Uterus (tissue), 4 donors: ENCODE measurements at places on chromosomes 12 and 14. TPM values are rescaled to one million over a fixed set of nuclear protein-coding genes. Genes with fewer than 3 reads are reported as not detected.

The C12orf54 gene
- 3.6 TPM for total RNA-seq

The BEGAIN gene
- total RNA-seq: 16.5 TPM

The SIX6 gene
- total RNA-seq: not detected

The SLC17A8 gene
- not detected for total RNA-seq

The CLEC9A gene
- total RNA-seq: not detected

The SERPINA3 gene
- 3.6 TPM for total RNA-seq

The ACSM4 gene
- total RNA-seq: not detected

The SLCO1B1 gene
- 0.35 TPM for total RNA-seq

The LIN7A gene
- total RNA-seq: 31.2 TPM

GRCh38 chr12:77943466-77943865 is 112.8 kb downstream of the NAV3 start:
- DNase-seq: no peak

GRCh38 chr12:110372056-110372425 is 31.5 kb downstream of the ANAPC7 start:
- no peak for DNase-seq

- no peak for DNase-seq
Measured at GRCh38 chr12:92556637-92557421, 146.0 kb upstream of the PLEKHG7 start.

DNA sequence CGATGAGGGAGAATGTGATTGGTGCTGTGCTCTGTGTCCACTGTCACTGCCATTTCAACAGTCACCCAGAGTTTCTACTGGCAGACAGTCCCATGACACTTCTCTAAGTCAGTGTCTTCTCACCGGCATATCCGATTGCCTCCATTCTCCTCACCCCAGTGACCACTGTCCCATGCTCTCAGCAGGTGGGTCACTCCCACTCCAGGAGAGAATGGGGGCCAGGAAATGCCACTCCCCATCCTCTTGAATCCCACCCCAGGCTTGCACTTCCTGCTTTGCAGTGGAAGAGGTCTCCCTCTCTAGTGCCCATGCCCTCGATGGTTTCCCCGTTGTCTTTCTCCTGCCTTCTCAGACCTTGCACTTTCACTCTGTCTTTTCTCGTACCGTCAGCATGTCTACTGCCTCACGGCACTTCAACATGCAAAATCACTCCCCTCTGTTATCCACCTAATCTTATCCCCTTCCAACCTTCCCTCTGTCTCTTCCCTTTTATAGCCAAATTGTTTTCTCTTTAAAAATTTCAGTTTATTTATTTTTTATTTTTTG is 2.2 kb upstream of the EP400 start:
- no peak for DNase-seq

DNA sequence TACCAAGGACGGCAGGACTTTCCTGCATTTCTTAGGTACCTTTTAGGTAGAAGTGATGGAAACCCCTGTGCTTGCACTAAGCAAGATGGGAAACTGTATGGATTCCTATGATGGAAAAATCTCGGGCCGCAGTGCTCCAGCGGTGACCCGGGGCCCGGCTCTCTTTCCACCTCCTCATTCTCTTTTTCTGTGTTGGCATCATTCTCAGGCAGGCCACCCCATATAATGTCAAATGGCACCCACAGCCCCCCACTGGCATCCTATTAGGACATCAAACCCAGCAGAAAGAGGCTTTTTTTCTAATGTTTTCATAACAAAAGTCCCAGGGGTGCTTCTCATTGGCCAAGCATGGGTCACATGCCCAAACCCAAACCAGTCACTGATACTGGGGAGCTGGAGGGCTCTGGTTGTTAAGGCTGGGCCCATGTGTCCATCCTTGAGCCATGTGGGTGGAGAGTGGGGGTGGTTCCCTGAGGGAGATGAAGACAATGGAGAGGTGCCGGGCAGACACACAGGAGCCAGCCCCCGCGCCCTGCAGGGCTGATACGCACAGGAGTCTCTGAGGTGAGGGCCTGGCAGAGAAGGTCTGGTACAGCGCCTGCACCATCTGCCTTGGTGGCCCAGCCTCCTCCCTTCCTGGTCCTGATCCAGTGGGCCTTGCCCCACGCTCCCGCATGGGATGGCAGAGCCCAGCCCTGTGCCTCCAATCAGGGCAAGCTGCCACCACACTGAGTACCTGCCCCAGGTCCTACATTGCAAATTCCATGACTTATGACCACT is 142.1 kb downstream of the CALM1 start:
- no peak for DNase-seq

DNA sequence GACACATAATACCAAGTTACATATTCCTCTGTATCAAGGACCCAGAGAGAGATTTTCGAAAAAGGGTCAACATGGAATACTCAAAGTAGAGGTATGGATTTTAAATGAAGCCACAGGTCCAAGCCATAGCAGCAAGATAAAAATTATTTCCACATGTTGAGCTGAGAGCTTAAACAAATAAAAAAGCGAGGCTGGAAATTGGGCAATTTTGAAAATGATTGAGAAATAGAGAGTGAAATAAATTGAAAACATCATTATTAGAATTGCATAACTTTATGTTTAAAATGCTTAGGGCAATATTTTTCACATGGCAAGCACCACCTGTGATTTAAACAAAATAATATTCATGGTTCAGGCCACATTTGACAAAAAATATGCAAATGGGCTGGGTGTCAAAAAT is 1251.0 kb upstream of the USP15 start:
- no peak for DNase-seq

GRCh38 chr12:99367181-99367580 is 280.4 kb upstream of the GARIN6 start:
- DNase-seq: no peak

GRCh38 chr12:121467638-121468498 is 68.0 kb downstream of the RNF34 start:
- DNase-seq: peak; percentile 52

DNA sequence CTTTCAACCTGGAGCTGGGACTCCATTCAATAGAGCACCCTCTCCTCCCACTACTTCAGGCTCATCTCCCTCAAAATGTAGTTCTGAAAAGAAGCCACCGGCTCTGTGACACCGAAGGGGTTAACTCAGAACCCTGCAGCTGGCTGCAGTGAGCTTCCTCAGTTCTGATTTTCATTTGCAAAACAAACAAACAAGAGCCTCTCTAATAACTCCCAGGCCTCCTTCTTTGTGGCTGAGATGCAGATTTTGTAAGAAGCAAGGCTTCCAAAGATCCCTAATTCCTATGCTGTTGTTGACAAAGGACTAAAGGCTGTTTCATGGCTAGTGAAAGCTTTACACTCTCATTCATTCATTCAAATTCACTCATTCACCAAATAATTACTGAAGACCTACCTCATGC is 333.4 kb upstream of the TBX3 start:
- no peak for DNase-seq

GRCh38 chr14:91143862-91144261 is 30.0 kb downstream of the DGLUCY start:
- no peak for DNase-seq

GRCh38 chr14:44954750-44955149 is 7.0 kb downstream of the KLHL28 start:
- no peak for DNase-seq

DNA sequence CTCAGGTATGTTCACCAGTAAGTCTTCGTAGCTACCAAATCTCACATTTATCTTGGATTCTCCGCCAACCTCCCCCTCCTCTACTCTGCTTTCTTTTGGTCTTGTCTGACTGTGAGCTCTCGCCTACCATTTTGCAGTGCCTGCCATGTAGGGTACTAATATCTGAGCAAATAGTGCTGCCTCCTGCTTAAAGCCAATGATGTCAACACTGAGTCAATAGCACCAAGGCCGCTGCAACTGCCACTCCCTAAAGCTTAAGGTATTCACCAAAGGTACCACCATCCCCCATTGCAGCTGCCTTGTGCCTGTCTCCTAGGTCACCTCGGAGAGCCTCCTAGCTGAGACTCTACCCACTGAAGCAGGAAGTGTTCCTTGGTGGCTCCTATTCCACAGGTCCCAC is 114.8 kb upstream of the FUT8 start:
- no peak for DNase-seq

- DNase-seq: no peak
Measured at GRCh38 chr14:32728526-32728925, 210.2 kb upstream of the NPAS3 start.

- DNase-seq: no peak
Measured at GRCh38 chr12:93164103-93164880, 213.4 kb upstream of the NUDT4 start.

- no peak for DNase-seq
Measured at GRCh38 chr14:32230695-32231280, 27.7 kb upstream of the RNU6-8 start.

DNA sequence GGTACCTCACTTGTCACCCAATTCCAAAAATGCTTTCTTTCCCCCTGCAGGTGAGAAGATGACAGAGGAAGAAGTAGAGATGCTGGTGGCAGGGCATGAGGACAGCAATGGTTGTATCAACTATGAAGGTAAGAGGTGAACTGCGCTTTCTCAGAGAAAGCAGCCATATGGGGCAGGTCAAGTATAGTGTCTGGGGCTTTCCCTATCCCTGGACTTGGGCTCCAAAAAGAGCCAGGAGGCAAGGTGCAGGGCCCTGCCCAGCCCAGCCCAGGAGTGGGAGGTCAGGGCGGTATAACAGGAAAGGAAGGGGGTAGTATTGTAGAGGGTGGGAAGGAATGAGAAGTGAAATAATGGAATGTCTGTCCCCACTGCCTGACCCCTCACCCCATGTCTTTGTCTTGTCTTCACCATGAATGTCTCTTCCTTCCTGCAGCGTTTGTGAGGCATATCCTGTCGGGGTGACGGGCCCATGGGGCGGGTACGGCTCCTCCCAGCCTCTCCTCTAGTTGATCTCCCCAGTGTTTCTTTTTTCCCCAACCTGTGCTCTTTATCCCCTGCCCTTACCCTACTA is 2.1 kb downstream of the MYL6 start:
- no peak for DNase-seq

DNA sequence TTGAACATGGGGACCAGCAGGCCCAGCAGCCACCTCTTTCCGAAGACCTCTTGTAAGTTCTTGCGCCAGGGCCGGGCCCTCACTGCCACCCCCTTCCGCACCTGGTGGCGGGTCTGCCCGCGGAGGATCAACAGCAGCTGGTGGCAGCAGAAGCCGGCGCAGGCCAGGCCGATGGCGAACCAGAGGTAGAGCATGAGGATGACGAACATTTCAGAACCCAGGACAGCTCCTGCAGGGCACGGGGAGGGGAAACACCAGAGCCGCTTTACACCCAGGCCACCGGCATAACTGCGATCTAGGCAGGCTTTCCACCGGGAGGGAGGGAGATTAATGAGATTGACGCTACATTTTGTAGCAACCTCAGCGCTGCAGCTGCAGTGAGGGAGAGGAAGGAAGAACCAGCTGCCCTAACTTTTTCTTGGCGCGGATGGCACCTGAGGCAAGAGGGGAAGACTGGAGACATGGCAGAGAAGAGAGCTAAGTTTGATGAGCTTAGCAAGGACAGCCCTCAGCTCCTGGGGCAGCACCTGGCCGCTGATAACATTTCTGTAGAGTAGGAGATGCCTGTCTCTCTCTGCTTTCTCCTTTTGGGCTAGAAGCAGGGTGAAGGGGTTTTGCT is 7.8 kb downstream of the ZDHHC22 start:
- no peak for DNase-seq

DNA sequence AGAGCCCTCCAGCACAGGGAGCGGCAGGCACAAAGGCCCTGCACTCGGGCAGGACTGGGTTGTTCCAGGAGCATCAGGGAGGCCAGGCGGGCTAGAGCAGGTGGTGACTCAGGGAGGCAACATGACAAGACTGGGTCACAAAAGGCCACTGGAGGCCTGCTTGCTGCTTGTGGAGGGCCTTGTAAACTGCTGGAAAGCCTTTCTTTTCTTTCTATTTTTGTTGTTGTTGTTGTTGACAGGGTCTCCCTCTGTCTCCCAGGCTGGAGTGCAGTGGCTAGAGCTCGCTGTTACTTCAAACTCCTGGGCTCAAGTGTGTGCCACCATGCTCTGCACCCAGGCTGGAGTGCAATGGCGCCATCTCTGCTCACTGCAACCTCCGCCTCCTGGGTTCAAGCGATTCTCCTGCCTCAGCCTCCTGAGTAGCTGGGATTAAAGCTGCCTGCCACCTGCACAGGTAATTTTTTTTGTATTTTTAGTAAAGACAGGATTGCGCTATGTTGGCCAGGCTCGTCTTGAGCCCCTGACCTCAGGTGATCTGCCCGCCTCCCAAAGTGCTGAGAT is 11.8 kb upstream of the RCOR1 start:
- no peak for DNase-seq

DNA sequence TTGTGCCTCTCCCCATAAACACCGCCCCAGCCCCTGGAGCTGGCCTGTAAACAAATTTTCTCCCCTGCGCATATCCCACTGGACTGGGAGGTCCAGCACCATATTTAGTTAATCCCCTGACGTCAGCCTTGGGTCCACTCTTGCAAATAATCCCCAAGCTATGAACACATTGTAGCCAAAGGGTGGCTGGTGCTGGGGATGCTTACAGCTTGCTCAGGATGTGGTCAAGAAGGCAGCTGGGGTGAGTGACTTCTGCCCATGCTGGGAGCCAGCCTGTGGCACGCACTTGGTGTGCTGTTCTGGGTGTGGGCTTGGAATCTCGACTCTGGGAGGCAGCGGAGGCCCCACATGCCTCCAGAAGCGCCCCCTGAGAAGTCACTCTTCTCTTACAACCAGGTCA is 32.1 kb downstream of the CMKLR1 start:
- DNase-seq: no peak

DNA sequence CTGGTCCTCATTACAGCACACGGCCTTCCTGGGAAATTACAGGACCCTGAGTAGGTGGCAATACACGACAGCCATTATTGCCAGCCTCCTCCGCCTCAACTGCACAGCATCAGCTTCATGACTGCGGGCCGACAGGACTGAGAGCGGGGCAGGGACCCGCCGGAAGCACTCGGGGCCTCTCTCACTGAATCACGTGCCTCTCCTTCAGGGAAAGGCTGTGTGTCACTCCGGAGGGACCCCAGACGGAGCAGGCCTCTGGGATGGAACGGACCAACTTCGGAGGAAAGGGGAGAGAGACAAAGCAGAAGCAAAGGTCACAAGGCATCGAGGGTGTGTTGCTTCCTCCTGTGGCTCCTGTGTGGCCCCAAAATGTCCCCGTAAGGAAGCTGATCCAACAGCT is 90.0 kb downstream of the RNF34 start:
- DNase-seq: no peak

DNA sequence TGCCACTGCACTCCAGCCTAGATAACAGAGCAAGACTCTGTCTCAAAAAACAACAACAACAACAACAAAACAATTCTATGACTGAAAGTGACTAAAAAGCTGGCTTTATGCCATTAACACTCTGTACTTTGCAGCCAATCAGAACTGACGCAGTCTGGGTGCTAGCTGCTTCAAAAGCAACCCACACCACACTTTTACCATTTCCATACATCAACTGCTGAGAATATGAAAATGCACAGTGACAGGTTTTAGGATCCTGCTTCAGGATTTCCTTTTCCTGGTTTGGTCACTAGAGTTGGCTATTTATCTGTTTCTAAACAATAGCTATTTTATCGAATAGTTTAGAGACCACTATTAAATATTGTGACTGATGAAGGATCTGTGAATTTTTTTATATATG is 23.1 kb upstream of the P2RX4 start:
- DNase-seq: no peak
